Cerebellum (tissue), 4 donors: ENCODE measurements at places on chromosomes 2 and 18. TPM values are rescaled to one million over a fixed set of nuclear protein-coding genes. Genes with fewer than 3 reads are reported as not detected.
A peak's percentile ranks its signal among the peaks of the same experiment; 100 is the strongest.

DNA sequence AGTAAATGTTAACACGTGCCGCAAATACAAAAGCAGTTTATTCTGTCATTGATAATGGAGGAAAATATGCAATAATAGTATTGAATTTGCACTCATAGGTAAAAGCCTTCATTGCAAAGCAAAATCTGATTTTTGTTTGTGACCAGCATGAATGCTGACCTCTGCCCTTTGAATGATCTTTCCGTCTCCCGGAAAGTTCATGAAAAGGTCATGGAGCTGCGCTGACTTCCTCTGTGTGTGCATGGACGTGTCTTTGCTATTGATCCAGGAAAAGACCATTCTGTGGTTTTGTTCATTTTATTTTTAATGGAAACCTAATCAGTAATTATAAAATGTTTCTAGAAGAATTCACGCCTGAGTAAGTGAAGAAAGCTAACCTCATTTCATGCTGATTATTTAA, 320.0 kb downstream of the MTX2 start:
- DNase-seq: no peak

- DNase-seq: no peak
Measured at GRCh38 chr18:68826121-68826520, 28.2 kb downstream of the CCDC102B start.

GRCh38 chr18:21056545-21056944, 55.1 kb downstream of the ROCK1 start:
- DNase-seq: no peak

GRCh38 chr2:23286031-23286757, 98.8 kb upstream of the KLHL29 start:
- DNase-seq: no peak

- no peak for DNase-seq
Measured at GRCh38 chr2:42048299-42049220, 739 bp downstream of the PKDCC start.

DNA sequence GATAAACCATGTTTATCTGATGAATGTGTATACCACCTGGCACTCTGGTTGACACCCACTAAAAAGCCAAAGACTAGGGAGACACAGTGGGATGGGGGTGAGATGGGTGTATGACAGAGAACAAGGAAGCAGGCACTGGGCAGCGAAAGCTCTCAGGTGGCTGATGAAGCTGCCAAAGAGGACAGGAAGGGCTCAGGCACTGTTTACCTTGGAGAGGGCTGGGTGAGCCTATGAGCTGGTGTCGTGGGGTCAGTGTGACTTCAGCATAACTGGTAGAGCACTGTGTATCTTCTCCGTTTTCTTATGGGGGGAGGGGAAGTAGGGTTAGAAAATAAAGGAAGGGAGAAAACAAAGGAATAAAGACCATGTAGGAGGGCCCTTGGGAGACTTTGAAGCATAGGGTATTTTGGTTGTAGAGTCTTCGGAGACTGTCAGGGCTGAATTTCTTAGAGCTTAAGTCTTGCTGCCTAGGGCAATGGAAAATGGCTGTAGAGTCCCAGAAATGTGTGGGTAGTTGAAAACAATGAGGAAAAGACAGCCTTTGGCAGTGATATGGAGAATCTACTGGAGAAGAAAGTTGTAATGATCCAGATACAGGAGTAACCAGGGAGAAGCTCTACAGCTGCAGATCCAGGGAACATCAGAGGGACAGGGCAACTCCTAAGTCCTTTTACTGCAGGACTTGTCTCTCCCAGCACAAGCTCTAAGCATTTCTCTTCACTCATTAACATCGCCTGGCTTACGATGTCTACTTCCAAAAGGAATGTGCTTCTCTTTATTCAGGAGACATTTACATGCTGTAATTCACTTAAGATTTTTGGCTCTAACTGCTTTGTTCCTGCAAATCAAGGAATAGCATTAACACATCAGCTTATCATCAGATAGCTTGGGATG, 120.0 kb downstream of the AQP4 start:
- DNase-seq: no peak

GRCh38 chr2:9382604-9383235, 40.6 kb downstream of the ITGB1BP1 start:
- DNase-seq: no peak

LYPD6 gene
- 7.5 TPM for total RNA-seq

DNA sequence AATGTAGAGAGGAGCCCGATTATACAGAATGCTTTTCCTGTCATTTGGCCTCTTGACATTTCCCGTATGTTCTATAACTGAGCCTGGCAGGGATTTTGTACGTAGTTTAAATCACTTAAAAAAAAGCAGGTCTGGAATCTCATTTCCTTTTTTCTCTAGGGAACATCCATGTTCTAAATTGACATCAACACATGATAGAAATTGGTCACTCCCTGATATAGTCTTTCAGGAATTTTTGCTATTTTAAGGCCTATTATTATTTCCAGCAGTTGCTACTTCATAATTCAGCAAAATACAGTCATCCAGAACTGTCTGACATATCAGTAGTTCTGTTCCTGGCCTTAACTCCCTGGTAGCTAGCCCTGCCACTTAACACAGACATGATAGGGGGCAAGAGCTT, 565.7 kb upstream of the ZEB2 start:
- no peak for DNase-seq

KCTD1 gene
- 43.4 TPM for total RNA-seq

SLC30A3 gene
- total RNA-seq: 3.2 TPM

GRCh38 chr2:210481601-210482175, 5.1 kb upstream of the LANCL1 start:
- DNase-seq: no peak

- peak; percentile 21 for DNase-seq
Measured at GRCh38 chr2:135913727-135914365, 37.6 kb upstream of the MCM6 start.

DNA sequence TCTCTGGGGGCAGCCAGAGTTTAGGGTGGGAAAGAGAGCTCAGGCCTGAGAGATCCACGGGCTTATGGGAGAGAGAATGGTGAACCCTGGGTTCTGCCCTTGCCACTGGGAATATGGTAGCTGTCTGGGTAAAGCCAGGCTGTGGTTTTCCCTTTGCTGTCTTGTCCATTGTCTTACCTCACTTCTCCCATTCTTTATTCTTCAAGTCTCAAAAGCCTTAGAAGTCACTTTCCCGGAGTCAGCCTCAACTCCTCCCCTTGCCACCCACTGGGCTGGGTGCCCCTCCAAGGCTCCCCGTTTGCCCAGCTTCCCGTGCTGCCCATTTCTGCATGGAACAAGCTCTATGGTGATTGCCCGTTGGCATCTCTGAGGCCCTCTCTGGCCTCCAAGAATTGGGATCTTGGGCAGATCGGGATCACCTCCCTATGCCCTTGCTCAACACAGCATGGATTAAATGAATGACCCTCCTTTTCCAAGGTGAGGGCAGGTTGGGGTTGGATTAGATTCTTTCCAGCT, 228.2 kb downstream of the HAUS1 start:
- DNase-seq: no peak

TMEM247 gene
- not detected for total RNA-seq

DNA sequence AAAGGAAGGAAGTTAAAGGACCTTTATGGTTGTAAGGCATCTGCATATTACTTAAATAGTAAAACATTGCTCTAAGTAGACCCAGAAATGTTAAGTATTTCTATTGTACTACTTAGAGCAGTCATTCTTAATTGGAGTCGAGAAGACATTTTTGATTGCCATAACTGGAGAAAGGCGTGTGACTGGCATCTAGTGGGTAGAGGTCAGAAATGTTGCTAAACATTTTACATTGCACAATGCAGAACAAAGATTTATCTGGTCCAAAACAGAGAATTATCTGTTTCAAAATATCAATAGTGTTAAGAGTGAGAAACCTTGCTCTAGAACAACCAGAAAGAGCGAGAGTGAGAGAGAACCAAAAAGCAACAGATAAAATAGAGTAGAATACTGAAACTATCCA, 23.3 kb upstream of the ROCK1 start:
- peak; percentile 5 for DNase-seq

DNA sequence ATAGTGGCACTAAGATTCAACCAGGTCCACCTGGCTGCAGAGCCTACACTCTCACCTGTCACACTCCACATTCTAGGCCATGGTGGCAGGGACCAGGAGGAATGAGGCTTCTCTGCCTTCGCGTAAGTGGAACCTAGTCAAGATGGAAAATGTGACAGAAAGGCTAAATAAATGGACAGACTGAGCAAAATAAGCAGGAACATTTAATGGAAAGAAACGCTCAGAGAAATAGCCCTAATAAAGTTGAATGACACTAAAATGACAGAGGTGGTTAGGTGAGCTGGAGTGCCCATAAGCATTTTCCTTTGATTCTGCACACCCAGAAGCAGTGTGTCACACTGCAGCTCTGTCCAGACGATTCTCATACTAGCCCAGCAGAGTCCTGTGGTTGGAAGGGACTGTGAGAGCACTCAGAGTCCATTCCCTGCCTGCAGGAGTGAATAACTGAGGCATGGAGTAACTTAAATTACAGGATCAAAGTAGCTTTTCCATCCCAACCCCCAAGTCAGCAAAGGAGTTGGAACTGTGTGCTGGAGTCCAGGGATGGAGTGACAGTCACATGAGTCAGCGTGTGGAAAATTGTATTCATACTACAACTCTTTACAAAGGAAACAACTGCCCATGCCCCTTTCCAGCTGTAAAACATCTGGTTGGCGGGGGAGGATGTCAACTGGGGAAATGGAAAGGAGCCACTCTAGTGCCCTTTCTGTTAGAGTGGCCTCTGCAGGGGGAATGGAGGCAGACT, 105.4 kb upstream of the LGALSL start:
- DNase-seq: no peak

- no peak for DNase-seq
Measured at GRCh38 chr2:208392300-208392699, 14.3 kb upstream of the PTH2R start.

- peak; percentile 17 for DNase-seq
Measured at GRCh38 chr2:168583710-168584521, 127.8 kb downstream of the CERS6 start.

IAH1 gene
- 38.7 TPM for total RNA-seq

DNA sequence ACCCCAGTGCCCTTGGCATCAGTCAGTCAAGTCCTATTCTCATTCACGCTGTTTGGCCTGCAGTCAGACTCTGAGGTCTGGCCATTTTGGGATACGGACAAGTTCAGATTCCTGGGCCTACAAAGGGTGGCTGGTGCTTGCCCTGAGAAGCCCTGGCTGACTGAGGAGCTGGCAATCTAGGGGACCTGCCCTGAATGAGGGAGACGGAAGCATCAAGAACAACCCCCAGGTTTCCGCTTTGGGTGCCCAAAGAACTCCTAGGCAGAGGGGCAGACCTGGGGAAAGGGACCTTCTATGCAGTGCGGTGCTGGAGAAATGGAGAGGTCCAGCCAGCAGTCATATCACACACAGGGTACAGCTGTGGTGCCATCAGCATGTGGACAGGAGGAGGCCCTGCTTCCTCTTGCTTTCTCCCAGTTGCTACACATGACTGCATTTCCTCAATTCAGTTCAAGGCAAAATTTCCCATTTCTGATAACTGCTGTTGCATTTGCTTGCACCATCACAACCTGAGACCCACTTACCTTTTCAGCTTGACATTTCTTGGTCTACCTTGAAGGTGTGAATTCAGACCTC, 70.9 kb upstream of the LGALSL start:
- no peak for DNase-seq

TOGARAM2 gene
- 2.6 TPM for total RNA-seq

PNO1 gene
- 8.4 TPM for total RNA-seq

GALNT5 gene
- total RNA-seq: 0.45 TPM

MDH1B gene
- 5.0 TPM for total RNA-seq

SF3B1 gene
- 320 TPM for total RNA-seq

MAP3K19 gene
- 3.1 TPM for total RNA-seq
